ENCODE measurements at places on chromosomes 1 and 21.

DNA sequence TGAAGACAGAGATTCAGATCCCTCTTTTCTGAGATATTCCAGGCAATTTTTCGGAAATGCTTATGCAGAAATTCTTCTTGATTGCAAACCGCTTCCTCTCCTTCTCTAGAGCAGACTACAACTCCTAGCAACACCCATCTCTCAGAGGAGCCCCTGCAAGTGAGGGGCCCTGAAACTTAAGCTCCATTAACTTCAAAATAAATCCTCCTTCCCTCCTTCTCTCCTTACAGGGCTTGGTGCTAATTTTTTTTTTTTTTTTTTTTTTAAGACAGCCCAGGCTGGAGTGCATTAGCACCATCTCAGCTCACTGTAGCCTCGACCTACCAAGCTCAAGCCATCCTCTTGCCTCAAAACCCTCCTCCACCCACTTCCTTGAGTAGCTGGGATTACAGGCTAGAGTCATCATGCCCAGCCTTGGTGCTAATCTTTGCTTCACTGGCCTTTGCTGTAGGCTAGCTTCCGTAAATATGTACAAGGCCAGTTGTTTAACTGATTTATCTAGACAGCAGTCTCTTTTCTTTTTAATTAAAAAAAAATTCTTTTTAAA is 30.2 kb upstream of the SFPQ start:
- DNase-seq: no peak

GRCh38 chr1:180230416-180230790 is 339 bp downstream of the LHX4 start:
- peak; percentile 41 for DNase-seq

GRCh38 chr1:177863796-177864195 is 106.1 kb downstream of the SEC16B start:
- DNase-seq: no peak

GRCh38 chr1:223662943-223663342 is 2.6 kb downstream of the CAPN8 start:
- DNase-seq: no peak

- DNase-seq: peak; percentile 48
These were observed 31.1 kb downstream of the EEIG2 start for GRCh38 chr1:108590957-108591356.

DNA sequence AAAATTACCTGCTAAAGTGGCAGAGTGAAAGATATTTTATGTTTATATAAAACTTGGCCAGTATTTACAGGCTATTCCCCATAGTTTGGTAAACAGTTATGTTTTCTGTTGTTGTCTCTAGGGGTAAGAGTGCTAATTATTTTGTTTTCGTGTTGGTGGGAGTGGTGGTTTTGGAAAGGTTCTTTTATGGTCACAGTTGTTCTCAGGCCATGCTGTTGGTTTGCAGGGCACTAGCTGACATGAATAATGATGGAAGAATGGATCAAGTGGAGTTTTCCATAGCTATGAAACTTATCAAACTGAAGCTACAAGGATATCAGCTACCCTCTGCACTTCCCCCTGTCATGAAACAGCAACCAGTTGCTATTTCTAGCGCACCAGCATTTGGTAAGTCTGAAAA is 92.5 kb downstream of the ITSN1 start:
- DNase-seq: no peak

- no peak for DNase-seq
These were observed 19.6 kb downstream of the BACE2 start for GRCh38 chr21:41187537-41188025.

DNA sequence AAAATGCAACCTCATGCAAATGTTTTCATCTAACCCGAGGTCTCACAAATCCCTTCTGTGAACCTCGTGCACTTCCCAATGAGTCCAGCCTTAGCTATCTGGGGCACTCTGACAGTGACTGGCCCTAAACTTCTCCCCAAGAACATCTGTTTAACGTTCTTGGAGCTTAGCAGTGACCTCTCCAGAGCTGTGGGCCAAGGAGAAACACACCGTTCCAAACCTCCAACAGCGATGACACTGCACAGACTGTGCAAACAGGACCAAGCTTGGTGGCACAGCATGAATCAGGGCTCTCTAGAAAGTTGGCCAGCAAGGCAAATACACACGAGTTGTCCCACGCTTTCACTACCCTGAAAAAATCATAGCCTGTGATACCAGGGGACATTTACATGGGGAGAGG is 15.8 kb downstream of the BEND5 start:
- DNase-seq: no peak

DNA sequence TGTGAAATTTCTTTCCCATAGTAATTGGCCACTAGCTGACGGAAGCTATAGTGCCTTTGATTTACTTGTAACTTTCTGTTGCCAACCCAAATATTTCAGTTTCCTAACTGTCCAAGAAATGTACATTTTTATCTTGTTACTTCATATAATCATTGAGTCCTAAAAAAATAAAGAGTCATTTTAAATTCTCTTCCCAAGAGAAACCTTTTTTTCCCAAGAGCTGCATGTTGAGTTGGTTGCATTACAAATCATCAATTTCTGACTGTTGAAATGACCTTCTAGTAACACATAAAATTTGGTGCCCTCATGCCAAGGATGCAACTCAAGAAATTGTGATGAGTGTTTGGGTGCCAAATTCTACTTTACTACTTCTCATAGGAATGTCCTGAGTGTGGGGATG is 61.0 kb downstream of the HMCN1 start:
- DNase-seq: no peak

DNA sequence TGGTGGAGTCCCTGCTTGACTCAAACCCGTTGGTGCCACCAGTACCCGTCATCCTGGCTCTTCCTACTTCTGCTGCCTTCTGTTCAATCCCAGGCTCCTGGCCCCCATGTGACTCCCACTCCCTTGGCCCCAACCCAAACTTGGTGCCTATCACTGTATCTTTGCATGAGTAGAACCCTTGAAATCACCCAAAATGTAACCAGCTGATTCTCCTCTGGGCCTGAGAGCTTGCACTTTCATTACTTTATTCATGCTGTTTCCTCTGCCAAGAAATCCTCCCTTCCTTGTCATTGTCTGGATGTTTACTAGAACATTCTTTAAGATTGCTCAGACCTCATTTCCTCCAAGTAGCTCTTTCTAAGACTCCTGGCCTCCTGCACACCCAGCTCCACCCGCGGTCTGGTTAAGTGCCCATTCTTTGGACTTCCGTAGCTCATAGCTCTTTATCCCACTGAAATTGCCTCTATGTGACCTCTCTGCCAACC is 15.7 kb downstream of the PTAFR start:
- no peak for DNase-seq
